ENCODE measurements at places on chromosomes 1 and 21.

DNA sequence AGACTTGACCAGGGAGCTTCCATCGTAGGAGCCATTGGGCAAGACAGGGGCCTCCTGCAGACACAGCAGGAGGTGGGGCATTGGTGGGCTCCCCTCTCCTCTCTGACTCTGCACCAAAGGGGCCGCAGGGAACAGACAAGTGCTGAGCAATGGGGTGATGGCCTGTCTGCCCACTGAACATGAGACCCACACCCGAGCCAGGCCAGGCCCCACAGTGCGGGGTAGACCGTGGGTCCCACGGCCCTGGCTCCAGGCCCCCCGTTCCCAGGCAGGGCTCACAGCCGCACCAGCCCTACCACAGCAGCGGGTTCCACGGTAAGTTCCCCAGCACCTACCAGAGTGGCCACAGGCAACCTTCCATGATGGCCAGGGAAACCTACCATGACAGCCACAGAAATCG, 45.9 kb downstream of the CHD5 start:
- no peak for DNase-seq

- DNase-seq = no peak
These were observed 42.6 kb upstream of the COL6A1 start for GRCh38 chr21:45938811-45939520.

GRCh38 chr1:207997486-207998268, 86.8 kb upstream of the CD34 start:
- peak; percentile 70 for DNase-seq

- no peak for DNase-seq
These were observed 277.3 kb downstream of the KAZN start for GRCh38 chr1:14875524-14876509.

DNA sequence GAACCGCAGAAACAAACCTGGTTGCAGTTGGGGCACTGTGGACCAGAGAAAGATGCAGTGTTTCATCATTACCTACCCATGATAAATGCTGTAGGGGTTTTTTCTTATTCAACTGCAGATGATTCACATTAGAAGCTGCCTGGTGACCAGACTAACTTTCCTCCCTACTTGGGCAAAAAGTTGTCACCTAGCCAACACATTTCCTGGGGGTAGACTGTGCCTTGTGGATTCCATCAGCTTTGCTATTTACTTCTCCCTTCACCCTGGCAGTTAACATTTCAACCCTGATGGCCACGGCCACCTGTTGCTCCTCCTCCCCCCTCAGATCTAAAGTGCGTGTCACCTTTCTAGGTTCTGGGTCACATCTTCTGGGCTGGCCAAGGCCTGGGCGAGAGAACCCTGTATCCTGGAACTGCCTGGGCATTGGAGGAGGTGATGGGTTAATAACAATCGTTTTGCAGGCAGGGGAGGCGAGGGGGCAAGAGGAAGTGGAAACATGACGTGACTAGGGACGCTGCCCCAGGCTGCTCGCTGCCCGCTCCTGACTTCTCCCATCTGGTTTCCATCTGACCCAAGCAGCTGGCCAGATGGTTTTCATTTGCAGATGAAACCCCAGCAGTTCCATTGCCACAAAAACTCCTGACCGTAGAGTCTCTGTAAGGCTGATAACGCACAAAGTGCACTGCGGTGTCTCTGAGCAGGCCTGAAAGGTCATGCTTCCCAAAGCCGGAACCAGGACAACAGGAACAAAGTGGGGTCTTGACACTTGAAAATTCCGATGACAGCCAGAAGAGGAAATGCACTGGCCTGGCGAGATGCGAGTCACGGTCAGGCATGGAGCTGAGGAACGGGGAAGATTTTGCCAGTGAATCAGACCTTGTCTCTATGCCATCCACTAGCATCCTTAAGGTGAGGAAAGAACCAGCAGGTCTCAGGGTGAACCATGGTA, 36.6 kb downstream of the CAPZB start:
- no peak for DNase-seq

DNA sequence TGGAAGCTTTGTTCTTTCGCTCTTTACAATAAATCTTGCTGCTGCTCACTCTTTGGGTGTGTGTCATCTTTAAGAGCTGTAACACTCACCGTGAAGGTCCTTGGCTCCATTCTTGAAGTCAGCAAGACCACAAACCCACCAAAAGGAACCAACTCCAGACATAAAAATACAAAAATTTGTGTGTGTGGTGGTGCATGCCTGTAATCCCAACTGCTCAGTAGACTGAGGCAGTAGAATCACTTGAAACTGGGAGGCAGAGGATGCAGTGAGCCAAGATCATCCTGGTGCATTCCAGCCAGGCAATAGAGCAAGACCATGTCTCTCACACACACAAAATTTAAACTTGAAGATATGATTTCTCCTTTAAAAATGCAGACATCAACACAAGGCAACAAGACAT, 1431.7 kb upstream of the B3GALT2 start:
- DNase-seq = no peak

GRCh38 chr1:245493029-245493428, 338.2 kb downstream of the KIF26B start:
- no peak for DNase-seq

DNA sequence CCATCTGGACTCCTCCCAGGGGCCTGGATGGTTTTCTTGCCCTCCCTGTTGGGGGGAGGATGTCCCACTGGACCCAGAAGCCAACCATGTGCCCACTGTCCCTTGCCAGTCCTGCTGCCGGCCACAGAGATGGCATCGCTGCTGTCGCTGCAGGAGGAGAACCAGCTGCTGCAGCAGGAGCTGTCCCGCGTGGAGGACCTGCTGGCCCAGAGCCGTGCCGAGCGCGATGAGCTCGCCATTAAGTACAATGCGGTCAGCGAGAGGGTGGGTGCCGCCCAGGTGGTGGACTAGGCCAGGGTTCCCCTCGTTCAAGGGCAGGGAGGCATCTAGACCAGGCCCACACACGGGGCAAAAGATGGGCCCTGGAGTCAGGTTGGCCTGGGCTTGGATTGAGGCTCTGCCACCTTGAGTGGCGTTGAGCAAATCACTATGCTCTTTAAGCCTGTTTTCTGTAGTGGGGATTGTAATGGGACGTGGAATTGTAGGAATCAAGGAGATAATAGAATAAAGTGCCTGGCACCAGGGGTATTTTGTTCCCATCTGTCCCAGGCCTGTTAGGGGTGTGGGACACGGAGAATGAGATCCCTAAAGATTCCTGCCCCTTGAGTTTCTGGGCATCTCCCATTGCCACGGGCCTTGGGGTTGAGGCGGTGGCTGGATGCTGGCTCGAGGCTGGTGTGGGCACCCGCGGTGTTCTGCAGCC, 2.6 kb downstream of the CROCC start:
- DNase-seq = peak; percentile 40

DNA sequence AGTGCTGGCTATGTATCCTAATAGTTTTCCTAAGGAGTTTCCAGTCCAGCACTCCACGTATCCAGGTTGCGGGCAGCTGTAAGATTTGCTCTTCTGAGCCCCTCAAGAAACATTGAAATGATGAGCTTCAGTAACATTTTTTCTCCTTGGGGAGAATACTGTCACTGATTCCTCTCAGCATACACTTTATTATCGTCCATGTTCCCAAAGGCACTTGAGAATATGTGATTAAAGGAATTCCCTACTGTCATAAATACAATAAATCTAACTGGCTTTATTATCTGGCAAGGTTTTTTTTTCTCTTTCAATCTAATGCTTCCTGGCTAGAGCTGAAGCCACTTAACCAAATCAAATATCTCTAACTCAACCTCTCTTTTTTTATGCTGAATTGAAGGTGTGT, 359.2 kb upstream of the PKN2 start:
- no peak for DNase-seq

GRCh38 chr1:63955370-63956145, 181.7 kb downstream of the ROR1 start:
- DNase-seq = no peak

DNA sequence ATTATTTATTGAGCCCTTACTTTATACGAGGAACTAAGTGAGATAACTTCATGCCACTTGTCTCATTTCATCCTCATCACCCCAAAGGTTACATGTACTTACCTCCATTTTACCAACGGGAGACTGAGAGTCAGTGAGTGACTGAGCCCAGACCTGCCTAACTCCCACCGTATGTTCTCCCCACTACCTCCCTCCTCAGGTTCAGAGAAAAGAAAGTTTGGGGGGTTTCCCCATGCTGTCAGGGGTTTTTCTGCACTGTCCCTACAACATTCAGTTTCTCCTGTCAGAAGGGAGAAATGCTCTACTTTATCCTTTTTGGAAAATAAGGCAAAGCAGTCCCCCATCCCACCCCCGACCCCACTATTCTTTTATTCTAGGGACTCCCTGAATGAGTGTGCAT, 32.9 kb downstream of the FAM78B start:
- peak; percentile 17 for DNase-seq

GRCh38 chr21:9838738-9839642, 682.4 kb upstream of the TPTE start:
- DNase-seq = peak; percentile 12

GRCh38 chr1:223628233-223629125, 37.0 kb downstream of the CAPN8 start:
- DNase-seq = peak; percentile 49

- no peak for DNase-seq
These were observed 10.8 kb downstream of the RPS6KA1 start for GRCh38 chr1:26540351-26540750.

- DNase-seq = no peak
These were observed 381.9 kb downstream of the SETD4 start for GRCh38 chr21:35678393-35678792.

DNA sequence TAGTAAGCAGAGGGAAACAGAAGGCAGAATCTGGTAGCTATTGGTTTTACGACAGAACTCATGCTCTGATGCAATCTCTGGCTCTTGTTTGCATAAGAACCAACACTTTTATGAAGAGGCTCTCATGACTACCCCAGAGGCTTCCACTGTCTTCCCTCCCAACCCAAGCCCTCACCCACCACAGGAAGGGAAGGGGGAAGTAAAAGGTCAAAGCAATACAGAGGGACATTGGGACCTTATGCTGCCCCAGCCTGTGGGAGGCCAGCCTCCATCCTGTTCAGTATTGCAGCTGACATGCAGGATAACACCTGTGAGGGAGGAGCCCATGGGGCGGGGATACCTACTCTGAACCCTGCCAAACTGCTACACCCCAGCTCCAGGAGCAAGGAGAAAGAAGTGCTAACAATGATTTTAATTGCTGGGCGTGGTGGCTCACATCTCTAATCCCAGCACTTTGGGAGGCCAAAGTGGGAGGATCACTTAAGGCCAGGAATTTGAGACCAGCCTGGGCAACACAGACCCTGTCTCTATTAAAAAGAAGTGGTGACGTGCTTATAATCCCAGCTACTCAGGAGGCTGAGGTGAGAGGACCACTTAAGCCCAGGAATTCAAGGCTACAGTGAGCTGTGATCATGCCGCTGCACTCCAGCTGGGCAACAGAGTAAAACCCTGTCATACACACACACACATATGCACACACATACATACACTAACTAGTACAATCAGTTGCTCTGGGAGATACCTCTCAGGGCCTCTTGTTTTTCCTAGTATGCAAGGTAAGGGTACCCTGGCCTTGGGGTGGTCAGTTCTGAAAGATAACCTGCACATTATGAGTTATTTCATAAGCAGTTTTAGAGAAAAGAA, 9.5 kb downstream of the MR1 start:
- no peak for DNase-seq

GRCh38 chr21:38186661-38187270, 70.0 kb upstream of the KCNJ15 start:
- no peak for DNase-seq

DNA sequence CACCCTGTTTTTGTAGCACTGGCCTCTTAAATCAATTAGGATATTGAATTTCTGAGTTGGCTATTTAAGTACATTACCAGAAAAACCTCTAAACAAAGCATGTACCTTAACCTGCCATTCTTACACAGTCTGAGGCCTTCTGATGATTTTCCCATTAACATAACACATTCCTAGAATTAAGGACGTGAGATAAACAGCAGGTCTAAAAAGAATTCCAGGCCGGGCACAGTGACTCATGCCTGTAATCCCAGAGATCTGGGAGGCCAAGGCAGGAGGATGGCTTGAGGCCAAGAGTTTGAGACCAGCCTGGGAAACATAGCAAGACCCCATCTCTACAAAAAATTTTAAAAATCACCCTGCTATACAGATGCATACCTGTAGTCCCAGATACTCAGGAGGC, 18.0 kb upstream of the LRRC8D start:
- no peak for DNase-seq

- no peak for DNase-seq
These were observed 26.4 kb downstream of the ALG14 start for GRCh38 chr1:95046359-95046758.

GRCh38 chr1:214192825-214193643, 87.9 kb upstream of the SMYD2 start:
- DNase-seq = no peak

- no peak for DNase-seq
These were observed 213.8 kb downstream of the URB2 start for GRCh38 chr1:229839800-229840199.

GRCh38 chr1:239164451-239165180, 221.8 kb upstream of the CHRM3 start:
- DNase-seq = no peak

GRCh38 chr1:241688940-241689368, 36.9 kb downstream of the WDR64 start:
- no peak for DNase-seq

DNA sequence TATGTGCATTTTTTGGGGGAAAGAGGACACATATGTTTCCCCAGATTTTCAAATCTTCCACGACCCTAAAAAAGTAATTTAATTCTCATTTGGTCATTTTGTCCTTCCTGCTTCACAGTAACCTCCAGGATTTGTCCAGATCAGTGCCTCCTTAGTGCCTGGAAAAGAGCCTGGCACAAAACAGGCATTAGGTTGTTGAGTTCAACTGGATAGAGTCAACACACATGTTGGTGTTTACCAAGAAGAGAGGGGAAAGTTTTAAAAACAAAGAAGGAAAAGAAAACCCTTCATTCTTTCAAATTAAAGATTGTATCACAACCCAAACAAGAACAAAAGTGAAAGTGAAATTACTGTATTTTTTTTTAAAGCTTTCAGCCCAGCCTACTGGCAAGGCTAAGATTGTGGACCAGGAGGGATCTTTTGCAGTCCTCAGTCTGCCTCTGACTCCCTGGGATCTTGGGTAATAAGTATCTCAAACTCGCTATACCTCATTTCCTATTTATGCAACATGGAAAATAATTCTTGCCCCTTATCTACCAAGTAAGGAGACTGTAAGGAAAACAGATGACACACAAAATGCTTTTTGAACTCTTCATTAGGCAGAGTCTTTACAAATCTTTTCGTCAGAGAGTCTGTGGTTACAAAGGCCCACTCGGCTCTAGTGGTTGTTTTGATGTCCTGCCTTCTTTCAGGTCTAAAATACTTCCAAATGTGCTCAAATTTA, 57.8 kb downstream of the ZNF281 start:
- DNase-seq = peak; percentile 35

- no peak for DNase-seq
These were observed 829.9 kb downstream of the NCAM2 start for GRCh38 chr21:21828130-21828529.
